GM10248 (cell line): ENCODE measurements at places on chromosomes 5 and 9.

GRCh38 chr9:37340961-37341360 is 81.5 kb upstream of the GRHPR start:
- no peak for DNase-seq

DNA sequence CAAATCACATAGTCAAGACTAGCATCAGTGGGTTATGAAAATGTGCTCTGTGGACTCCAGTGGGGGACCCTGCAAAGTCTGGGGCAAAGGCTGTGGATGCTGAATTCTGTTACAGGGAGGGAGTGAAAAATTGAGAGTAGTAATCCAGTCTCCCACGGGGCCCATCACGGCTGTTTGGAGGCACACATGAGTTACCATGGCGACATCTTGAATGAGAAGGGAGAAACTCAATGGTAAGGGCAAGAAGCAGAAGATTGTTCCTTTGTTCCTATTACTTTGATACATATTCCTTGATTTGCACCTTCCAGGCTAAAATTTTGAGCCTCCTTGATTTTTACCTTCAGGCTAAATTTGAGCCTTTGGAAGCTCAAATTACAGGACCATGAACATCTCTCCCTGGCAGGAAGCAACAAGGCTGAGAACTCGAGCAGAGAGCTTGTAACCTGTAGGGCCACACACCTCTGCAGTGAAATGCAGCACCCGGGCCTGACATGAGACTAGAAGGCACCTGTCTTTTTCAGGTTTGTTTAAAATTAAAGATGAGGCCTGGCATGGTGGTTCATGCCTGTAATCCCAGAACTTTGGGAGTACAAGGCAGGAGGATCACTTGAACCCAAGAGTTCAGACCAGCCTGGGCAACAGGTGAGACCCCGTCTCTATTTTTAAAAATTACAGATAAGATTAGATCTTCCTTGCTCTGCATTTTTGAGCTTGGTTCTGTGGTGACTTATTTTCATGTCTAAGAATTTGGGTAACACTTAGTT is 31.0 kb upstream of the ZFR start:
- DNase-seq = no peak

DNA sequence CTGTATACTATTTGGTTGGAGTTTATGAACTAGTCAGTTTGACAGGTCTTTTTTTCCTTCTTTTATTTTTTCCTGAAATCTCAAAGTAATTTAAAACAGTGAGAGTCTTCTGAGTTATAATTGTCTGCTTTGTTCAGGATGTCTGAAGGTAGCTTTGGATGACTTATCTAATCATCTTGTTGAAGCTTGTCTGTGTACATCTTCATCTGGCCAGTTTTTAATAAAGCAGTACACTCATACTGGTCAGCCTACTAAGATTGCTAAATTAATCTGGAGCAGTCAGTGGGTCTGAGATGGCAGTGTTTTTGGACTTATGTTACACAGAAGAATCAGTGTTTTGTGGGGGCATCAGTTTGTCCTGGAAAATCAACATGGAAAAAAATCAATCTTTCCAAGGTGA is 482.4 kb downstream of the CDH10 start:
- no peak for DNase-seq

DNA sequence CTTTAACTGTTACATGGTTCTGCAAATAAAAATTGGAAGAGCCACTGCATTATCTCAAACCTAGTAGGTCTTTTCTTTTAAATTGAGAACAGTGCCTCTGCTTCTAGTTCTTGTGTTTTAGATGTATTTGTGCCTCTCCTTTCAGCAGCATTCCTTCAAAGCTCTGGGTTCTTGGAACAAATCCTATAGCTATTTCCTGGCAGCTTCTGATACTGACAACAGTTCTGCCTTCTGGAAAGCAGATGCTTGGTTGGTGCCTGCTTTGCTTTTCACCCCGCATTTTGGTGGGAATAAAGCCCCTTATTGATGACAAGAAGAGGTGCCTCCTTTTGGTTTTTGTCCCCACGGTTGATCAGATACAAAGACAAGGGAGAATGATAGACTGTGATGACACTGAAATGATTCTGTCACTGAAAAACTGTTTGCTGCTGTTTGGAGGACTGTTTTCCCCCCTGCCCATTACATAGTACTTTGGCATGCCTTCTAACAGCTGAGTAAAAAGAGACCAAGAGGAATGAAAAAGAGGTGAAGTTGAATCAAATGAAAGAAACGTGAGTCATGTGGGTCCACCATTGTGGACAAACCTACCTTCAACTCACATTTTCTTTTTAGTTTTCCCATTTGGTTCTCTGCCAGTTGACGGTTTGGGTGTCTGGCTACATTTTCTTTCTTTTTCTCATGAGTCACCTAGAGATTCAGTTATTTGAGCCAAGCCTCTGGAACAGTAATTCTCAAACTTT is 5.6 kb downstream of the PTCD2 start:
- no peak for DNase-seq

- no peak for DNase-seq
Measured at GRCh38 chr5:169789417-169789940, 152.4 kb downstream of the DOCK2 start.

- no peak for DNase-seq
Measured at GRCh38 chr5:168765551-168766425, 186.6 kb upstream of the PANK3 start.

DNA sequence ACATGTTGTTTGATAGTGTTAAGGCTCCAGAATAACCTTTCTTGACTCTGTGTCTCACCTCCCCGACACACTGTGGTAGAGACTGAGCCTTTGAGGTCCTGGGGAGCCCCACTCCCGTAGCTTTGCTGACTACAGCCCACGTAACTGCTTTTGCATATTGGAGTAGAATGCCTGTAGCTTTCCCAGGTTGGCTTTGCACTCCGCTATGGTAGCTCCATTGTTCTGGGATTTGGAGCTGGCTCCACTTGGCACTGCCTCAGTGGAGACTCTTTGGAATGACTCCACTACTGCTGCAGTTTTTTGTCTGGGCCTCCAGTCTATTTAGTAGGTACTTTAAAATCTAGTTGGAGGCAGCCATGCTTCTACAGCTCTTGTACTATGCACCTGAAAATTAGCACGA is 56.2 kb upstream of the ANXA1 start:
- no peak for DNase-seq
